Karpas-422 (cell line): ENCODE measurements at places on chromosomes 12 and 14. TPM values are rescaled to one million over a fixed set of nuclear protein-coding genes. Genes with fewer than 3 reads are reported as not detected.

The TAS2R13 gene
- 3.2 and 8.9 TPM in 2 replicates for total RNA-seq

GRCh38 chr12:22740656-22741355, 115.8 kb downstream of the ETNK1 start:
- no peak for DNase-seq
- no peak overlapping the region for H3K4me3 ChIP-seq
- H3K27ac ChIP-seq = no peak overlapping the region
- no peaks in the 10 kb centered on the region for H3K36me3 ChIP-seq
- H3K27me3 ChIP-seq = no peaks in the 10 kb centered on the region
- no peaks in the 10 kb centered on the region for H3K4me1 ChIP-seq

GRCh38 chr12:77925536-77926108, 94.9 kb downstream of the NAV3 start:
- no peaks in the 10 kb centered on the region for H3K27me3 ChIP-seq
- no peak overlapping the region for H3K27ac ChIP-seq
- DNase-seq = peak; percentile 87
- H3K36me3 ChIP-seq = no peaks in the 10 kb centered on the region
- H3K4me3 ChIP-seq = no peak overlapping the region
- H3K4me1 ChIP-seq = no peaks in the 10 kb centered on the region

DNA sequence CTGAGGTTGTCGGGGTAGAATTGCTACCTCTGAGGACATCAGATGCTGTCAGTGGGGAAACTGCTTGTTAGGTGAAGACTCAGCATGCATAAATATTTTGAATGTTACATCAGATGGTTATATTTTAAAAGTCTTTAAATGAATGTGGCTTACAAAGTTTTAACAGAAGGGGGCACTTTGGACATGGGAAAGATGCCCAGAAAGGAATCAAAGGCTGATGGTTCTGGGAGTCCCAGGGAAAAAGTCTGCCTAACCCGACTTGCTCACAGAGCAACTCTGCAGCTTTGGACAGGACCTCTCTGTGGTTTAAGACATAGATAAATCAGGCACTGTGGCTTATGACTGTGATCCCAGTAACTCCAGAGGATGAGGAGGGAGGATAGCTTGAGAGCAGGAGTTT, 474.9 kb downstream of the ATP23 start:
- no peaks in the 10 kb centered on the region for H3K4me1 ChIP-seq
- H3K27me3 ChIP-seq = no peaks in the 10 kb centered on the region; the same call in 1 of the 2 replicates
- no peak overlapping the region for H3K4me3 ChIP-seq
- H3K36me3 ChIP-seq = no peaks in the 10 kb centered on the region
- no peak overlapping the region for H3K27ac ChIP-seq

The INHBE gene
- 14.3 and 17.9 TPM in 2 replicates for total RNA-seq

DNA sequence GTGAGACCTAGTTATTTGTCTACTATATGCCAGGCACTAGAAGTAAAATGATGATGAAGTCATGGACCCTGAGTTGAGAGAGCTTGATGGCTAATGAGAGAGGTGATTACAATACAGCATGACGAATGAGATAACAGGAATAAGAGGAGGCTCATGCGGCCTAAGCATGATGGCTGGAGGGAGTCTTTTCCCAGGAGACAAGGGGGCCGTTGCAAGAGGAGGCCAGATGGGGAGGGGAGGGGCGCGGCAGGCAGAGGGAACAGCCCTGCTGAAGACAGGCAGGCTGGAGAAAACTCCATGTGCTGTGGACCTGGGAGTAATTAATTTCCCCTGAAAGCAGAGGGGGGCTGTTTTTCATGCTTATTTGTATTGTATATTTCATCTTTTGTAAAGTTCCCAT, 144.7 kb upstream of the RFLNA start:
- 0 out of 2 replicates have a peak, but pooled peaks cover 2% of the 10 kb centered on the region for H3K27me3 ChIP-seq
- no peak overlapping the region for H3K4me3 ChIP-seq
- H3K27ac ChIP-seq = no peak overlapping the region
- H3K4me1 ChIP-seq = peaks cover 7% of the 10 kb centered on the region
- H3K36me3 ChIP-seq = no peaks in the 10 kb centered on the region
- DNase-seq = no peak
